T-cell (primary cell): ENCODE measurements at places on chromosomes 6 and 20. TPM values are rescaled to one million over a fixed set of nuclear protein-coding genes. Genes with fewer than 3 reads are reported as not detected.

- DNase-seq = no peak
Observed at GRCh38 chr6:5636210-5637030, 370.3 kb downstream of the NRN1 start.

GRCh38 chr6:7554533-7555275 is 13.2 kb downstream of the DSP start:
- no peak for DNase-seq

DNA sequence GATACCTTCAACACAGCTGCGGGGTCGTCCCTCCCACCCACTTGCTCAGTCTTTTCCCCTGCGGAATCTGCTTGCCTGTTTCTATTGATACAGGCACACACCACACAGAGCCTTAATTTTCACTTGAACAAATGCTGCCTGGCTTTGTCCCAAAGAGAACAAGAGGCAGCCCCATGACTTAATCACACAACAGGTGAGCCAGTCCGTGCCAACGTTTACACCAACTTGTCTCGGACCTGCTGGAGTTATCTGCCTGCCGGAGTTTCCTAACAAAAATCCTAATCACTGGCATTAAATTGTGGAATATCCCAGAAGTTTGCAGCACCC is 186.8 kb upstream of the RREB1 start:
- DNase-seq = no peak

DNA sequence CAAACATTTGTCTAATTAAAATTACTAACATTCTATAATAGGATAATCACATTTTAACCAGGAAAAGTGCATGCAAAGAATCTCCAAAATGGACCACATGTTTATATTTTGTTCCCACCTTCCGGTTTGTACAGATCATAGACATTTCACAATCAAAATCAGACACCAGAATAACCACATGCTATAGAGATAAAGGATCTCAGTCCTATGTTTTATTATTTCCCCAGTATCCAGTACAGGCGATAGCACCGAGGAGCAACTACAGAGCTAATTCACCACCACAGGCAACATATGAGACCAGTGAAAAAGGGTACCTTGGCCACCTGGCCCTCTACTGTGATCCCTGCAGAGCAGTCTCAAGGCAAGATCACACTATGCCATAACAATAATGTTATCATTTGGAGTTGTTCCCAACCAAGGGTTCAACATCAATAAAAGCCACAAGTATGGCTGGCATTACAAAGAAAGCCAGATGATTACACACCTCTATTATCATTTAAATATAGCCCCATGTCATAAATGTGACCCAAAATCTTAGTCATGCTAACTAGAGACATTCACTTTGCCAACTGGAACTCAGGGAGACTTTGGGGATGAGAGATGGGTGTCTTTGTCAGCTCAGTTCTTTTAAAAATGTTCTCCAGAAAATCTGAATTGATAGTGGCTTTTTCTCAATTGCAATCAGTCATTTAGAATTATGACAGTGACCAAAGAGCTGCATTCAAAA is 46.7 kb downstream of the RALGAPA2 start:
- no peak for DNase-seq

BPIFB4 gene
- not detected for total RNA-seq

RGS17 gene
- total RNA-seq = not detected

MEI4 gene
- total RNA-seq = not detected

- DNase-seq = no peak
Observed at GRCh38 chr20:10321138-10321717, 102.6 kb downstream of the SNAP25 start.

SRC gene
- total RNA-seq = 1.4 TPM
